ENCODE measurements at places on chromosomes 12 and 14.

DNA sequence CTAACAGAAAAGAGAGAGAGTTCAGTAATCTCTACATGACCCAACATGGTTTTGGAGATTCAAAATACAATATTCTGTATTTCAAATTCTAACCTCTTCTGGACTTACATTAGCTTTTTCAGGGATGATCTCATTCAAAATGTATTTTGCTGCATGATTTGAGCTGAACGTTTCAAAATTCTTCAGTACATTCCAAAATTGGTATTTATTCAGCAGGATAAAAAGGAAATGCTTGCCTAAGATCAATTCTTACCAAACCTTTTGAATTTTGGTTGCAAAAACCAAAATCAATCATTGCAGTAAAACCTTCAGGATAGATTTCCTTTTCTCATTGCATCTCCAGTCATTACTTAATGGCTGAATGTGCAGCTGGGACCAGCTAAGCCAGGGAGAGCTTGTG lies 1761.3 kb upstream of the SEL1L start:
- DNase-seq: no peak

DNA sequence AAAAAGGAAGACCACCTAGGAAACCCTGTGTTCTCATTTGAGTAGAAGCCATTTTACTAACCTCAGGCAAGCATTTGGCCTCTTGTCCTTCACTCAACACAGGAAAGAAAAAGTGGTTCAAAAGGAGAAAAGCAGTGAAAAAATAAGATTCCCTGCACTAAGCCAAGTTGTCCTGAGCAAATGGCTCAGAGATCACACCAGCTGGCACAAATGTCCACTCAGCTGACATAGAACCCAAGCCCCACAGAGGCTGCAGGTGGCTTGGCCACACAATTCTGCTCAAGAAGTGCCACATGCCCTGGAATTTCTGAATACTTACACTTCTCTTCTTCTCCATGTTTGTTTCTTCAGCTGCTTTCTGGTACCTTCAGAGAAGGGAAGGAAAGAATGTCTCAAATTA lies 52.0 kb downstream of the LIMA1 start:
- DNase-seq: no peak

DNA sequence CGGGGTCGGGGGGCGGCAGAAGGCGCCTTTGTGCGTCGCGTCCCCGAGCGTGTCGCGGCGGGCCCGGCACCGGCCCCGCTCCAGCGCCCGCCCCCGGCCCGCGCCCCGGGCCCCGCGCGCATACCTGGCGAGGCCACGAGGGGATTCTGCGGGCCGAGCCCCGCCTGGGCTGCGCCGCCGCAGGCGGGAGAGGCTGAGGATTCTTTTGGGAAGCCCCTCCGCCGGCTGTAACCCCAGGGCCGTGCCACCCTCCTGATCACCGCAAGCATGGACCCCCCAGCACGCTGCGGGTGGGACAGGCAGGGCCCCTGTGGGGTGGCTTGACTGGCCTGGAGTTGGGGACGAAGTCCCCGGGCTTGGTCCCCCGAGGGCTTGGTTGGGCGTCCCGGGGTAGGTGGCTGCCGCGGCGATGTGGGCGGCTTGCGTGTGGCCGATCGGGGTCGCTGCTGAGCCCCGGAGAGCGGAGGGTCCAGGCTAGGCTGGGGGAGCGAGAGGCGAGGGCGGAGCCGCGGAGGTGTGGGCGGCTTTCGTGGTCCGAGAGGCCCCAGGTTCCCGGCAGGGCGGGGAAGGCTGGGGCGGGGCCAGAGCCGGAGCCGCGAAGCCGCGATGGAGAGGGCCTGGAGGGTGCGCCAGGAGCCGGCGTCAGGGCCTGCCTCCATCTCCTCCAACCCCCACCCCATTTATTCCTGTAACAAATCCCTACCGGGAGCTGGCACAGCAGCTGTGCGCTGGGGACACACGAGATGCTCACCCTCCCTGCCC lies 28.4 kb upstream of the GPR132 start:
- DNase-seq: peak; percentile 92

GRCh38 chr12:3723916-3724805 lies 28.7 kb downstream of the CRACR2A start:
- DNase-seq: no peak

- DNase-seq: no peak
These were observed 37.0 kb upstream of the HMGA2 start for GRCh38 chr12:65787056-65787865.

DNA sequence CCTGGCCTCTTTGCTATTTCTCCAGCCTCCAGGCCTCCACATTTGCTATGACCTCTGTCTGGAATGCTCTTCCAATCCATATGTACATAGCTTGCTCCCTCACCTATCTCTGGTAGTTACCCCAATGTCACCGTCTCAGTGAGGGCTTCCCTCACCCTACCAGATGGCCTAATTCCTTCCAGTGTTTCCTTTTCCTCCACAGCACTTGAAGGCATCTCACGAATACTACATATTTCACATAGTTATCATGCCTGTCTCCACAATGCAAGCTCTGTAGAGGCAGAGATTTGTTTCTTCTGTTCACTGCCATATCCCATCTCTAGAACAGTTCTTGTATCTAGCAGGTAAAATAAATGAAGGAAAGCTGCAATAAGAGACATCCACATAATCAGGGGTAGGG lies 21.3 kb upstream of the HSP90B1 start:
- no peak for DNase-seq

- no peak for DNase-seq
These were observed 12.2 kb downstream of the PTPN11 start for GRCh38 chr12:112430929-112431328.

- no peak for DNase-seq
These were observed 237.1 kb downstream of the GPHN start for GRCh38 chr14:66745078-66745477.

DNA sequence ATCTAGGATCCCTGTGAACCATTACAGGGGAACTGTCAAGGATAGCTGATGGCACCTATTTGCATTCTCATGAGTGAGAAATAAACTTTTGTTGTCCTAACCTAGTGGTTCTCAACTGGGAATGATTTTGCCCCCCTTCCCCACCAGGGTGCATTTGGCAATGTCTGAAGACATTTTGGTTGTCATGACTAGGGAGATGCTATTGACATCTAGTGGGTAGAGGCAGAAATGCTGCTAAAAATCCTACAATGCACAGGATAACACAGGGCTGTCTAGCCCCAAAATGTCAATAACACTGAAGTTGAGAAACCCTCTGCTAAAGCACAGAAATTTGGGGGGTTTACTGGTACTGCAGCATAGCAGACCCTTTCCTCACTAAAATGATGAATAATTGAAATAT lies 140.9 kb upstream of the SRRM4 start:
- DNase-seq: no peak

- DNase-seq: no peak
These were observed 10.8 kb downstream of the OR4Q3 start for GRCh38 chr14:19754172-19754571.

DNA sequence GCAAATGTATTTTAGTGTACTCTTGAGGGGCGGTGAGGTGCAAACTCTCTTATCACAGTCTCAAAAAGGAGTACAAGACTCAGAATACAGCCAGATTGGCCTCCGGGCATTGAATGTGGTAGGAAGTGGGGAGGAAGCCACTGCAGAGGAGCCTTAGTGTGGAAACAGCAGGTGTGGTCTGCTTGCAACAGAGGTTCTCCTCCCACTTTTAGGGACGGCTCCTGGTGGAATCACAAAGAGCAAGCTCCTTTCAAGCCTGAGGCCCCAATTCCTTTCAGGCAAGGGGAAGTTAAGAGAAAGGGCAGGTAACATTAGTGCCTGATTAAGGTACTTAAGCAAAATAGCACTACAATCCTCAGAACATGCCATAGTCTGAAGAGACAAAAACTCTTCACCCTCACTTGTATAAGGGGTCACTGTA lies 23.7 kb upstream of the SLC2A3 start:
- DNase-seq: peak; percentile 90

- DNase-seq: no peak
These were observed 227.3 kb downstream of the SLC41A2 start for GRCh38 chr12:104730763-104731162.

DNA sequence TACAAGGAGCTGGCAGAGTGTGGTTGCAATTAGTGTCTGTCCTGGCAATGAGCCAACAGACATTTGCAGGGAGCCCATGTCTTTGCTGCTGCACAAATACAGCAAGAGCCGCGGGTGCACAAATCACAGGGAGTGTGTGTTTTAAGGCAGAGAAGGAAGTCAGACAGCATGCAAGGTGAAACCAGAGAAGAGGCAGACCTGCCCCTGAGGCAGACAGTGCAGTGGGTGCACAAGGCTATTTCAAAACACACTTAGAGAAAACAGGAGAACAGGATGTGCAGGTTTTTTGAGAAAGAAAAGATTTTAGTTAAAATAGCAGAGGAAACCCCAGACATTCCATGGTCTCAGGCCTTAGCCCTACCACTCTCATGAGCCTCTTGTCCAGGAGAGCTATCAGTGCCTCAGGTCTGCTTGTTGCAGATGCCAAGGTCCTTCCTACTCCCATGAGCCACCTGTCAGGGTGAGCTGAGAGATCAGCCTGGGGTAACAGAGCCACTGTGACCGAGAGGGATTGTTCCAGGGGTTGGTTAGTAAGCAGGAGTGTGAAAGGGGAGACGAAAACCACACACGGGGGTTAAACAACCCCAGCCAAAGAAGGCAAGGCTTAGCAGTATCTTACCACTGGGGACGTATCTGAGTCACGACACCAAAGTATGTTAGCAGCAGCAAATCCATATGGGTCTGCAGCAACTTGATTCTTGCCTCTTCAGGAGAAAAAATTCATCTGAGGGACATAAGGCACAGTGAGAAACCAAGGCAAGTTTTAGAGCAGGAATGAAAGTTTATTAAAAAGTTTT lies 78.1 kb downstream of the C14orf132 start:
- no peak for DNase-seq

DNA sequence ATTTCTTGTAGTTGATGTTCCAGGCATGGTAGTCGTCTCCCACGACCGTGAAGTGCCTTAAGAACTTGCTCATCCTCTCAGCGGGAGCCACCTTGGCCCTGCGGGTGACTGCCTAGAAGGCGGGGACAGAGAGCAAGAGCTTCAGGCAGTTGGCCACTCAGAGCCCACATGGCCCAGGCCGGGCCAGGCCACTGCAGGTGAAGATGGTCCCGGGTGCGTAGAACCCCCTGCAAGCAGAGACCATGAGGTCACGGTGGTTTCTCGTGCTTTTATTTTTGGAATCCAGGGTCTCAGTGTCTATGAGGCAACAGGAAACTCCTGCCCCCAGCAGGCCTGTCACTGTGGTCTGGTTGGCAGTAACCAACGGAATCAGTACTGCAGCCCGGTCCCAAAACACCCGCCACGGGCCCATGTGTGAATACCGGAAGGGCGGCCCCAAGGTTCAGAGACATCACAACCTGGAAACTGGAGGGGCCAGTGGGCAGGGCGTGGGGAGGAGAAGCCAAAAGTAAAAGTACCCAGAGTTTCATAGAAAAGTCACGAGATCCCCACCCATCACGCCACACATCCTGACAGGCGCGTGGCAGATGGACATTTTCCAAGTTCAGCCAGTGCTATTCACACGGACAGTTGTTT lies 27.5 kb downstream of the HVCN1 start:
- DNase-seq: peak; percentile 79

DNA sequence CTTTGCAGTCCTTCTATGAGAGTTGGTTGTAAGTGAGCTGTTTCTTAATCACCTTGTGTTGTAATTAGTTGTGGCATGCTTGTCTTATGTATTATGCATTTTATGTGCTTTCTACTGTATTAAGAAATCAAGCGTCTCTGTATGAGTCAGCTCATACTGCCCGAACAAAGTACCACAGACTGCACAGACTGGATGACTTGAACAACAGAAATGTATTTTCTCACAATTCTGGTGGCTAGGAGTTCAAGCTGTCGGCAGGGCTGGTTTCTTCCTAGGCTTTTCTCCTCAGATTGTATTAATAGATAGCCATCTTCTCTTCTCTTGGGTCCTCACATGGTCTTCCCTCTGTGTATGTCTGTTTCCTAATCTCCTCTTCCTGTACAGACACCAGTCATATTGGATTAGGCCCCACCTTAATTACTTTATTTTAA lies 77.7 kb downstream of the FLRT2 start:
- no peak for DNase-seq

DNA sequence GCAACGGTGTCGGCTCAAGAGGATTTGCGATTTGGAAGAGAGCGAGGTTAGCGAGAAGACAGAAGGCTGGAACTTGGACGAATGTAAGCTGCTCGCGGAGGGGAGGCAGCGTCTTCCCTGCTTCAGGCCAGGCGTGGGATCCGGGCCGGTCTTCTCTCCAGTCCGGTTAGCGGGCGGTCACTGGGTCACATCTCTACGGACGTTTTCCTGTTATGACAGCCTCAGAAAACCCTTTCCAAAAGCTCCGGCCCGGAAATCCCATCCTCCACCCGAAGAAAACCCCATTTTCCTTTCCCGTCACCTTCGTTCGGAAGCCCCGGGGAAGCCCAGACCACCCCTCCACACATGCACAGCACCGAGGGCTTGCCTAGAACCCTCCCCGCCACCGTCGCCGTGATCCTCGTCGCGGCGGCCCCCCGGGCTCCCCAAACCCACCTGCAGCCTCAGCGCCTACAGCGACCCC lies 268 bp downstream of the NDUFB1 start:
- no peak for DNase-seq

GRCh38 chr12:56193025-56193578 lies 3.8 kb upstream of the SMARCC2 start:
- peak; percentile 94 for DNase-seq

DNA sequence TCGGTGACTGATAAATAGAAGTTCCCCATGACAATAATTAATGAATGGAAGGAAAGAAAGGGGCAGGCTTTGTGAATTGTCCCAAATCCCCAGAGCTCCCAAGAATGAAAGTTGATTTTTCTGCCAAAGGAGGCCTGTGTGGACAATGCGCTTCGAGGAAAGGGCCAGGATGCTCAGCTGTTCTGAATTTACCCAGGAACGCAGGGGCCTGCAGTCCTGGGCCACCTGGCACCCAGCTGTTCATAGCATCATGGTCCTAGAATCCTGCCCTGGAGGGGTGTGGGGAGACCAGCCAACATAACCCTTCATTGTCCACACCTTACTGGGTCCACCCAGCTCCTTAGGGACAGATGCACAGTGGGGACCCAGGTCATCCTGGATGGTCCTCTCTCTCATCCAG lies 587.5 kb downstream of the BCL11B start:
- peak; percentile 42 for DNase-seq

GRCh38 chr12:45334396-45334795 lies 118.5 kb downstream of the ANO6 start:
- DNase-seq: no peak

DNA sequence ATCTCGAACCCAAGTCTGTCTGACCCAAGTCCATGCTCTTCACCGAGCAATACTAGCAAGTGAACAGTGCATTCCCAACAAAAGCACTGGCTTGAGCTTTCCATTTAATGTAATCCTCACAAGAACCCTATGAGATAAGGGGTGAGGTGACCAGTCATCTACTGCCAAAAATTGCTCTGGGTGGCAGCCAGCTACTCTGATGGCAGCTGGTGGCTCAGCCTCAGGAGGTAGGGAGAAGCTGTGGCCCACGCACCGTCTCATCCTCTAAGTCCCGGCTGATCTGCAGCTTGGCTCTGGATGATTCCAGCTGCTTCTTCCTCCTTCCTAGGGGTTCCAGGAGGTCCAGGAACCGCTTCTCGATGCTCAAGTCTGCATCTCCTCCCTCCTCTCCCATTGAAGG lies 75.2 kb downstream of the PLEKHG3 start:
- DNase-seq: no peak

- DNase-seq: no peak
These were observed 55.9 kb upstream of the RERGL start for GRCh38 chr12:18145924-18146323.
